ELF-1 (cell line): ENCODE measurements at places on chromosomes 1 and 21.

- no peak for DNase-seq
Observed at GRCh38 chr1:194568610-194569009, 1382.2 kb upstream of the B3GALT2 start.

GRCh38 chr1:103457886-103458455, 67.5 kb upstream of the RNPC3 start:
- DNase-seq = peak; percentile 43

DNA sequence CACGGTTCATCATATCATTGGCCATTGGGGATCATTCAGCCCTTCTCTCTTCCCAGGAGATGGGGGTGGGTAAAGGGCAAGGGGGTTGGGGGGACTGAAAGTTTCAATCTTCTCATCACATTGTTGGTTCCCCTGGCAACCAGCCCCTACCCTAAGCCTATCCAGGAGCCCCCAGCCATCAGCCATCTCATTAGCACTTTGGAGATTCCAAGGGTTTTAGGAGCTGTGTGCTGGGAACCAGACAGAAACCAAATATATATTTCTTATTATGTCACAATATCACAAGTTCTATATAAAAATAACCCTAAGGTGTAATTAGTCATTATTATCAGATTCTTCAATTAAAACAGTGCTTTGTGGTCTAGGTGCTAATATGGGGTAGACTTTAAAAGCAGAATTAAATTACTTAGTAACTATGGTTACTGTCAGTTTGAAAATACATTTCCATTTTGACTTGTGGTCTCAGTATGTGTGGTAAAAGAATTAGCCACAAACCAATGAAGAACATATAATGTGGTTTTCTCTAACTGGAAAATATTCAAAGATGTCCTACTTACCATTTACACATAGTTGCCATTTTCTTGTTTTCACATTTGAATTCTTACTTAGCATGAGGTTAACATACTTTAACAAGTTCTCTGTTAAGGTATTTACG, 28.1 kb downstream of the IL23R start:
- DNase-seq = no peak

GRCh38 chr1:29459620-29459945, 223.3 kb downstream of the PTPRU start:
- no peak for DNase-seq

DNA sequence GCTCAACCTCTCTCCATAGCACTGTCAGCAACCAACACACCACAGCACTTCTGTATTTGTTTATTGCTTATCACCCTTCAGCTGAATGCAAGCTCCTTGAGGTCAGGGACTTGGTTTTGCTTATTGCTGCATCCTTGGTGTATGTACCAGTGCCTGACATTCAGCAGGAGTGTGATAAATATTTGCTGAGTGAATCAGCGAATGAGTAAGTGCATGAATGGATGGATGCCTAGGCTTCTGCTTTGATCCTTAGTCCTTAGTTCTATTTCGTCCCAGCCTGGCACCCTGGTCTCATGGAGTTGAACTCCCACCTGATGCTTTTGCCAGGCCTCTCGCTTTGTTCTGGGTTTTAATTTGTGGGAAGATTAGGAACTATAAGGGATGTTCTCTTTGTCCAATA, 88.2 kb downstream of the ZSCAN20 start:
- DNase-seq = no peak

DNA sequence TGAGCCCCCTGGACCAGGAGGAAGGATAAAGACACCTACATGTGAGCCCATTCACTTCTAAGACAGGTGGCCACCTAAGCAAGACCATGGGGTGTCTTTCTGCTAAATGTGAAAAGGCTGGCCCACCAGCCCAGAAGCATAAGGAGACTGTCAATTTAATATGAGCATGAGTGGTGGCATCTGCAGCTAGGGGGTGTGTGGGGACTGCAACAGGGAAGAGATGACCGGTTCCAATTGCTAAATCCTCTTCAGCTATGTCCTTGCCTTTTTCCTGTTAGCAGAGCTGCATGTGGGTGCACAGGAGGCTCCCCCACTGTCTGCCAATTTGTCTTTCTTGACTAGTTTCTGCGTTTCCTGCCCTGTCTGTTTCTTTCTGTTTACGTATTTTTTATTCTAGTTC, 22.3 kb upstream of the BMP8A start:
- DNase-seq = no peak

GRCh38 chr1:223628233-223629125, 37.0 kb downstream of the CAPN8 start:
- peak; percentile 80 for DNase-seq

GRCh38 chr1:32204943-32205361, 519 bp upstream of the IQCC start:
- DNase-seq = no peak

DNA sequence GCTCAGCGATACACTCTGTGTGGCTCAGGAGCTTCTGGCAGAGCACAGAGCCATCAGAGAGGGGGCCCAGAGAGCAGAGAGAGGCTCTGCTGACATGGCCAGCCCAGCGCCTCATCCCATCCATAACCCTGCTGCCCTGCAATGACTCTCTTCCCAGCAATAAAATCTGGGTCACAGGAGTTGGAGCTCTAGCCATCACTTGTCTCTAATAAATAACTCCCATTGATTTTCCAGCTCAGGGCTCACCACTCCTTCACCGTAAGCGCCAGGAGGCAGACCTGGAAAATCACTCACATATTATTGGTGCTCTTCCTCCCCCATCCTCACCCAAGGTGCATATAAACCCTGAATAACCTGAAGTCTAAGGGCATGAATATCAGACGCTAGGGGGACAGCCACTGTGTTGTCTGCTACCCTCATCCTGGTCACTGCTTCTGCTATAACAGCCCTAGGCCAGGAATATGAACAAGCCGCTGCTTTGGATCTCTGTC, at the start of gene APCS:
TSS of gene APCS (plus strand) at position 366 of the 491 bp plus-strand sequence. CDS start at position 462, 96 bp downstream.
- no peak for DNase-seq

DNA sequence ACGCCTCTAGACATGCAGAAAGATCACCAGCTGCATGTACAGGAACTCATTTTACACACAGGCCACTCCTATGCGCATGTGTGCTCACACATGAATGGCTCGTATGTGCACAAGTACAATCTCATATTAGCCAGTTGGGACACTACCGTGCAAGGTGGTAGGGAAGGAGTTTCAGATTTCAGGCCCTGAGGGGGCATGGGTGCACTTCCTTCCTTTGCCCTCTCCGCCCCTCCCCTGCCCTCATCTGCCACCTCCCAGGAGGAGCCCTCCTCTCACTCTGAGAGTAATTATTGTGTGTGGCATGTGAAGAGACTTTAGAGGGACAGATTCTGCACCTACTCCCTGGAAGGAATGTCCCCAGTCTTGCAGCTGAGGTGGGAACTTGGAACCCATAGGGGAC, 14.8 kb downstream of the EDN2 start:
- no peak for DNase-seq

GRCh38 chr1:239897458-239897857, 194.2 kb upstream of the FMN2 start:
- DNase-seq = no peak

DNA sequence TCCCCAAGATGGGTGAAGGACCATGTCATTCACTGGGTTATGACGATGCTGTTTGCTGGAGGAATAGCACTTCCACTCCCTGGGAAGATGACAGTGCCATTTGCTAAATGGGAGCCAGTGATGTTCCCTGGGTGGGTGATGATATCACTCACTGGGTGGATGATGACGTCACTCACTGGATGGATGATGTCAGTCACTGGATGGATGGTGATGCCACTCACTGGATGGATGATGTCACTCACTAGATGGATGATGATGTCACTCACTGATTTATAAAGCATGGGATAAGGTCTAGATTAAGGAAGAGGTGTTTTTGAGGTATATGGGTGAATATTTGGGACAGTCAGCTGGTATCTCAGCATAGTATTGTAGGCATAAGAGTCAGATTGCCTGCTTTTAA, 457.2 kb downstream of the AJAP1 start:
- DNase-seq = no peak

- no peak for DNase-seq
Observed at GRCh38 chr1:150765296-150765976, at the start of gene CTSS. TSS of gene CTSS (minus strand) at chr1:150765778. CDS start at chr1:150764763, 1,015 bp downstream.
